ENCODE measurements at places on chromosomes 12 and 14.

DNA sequence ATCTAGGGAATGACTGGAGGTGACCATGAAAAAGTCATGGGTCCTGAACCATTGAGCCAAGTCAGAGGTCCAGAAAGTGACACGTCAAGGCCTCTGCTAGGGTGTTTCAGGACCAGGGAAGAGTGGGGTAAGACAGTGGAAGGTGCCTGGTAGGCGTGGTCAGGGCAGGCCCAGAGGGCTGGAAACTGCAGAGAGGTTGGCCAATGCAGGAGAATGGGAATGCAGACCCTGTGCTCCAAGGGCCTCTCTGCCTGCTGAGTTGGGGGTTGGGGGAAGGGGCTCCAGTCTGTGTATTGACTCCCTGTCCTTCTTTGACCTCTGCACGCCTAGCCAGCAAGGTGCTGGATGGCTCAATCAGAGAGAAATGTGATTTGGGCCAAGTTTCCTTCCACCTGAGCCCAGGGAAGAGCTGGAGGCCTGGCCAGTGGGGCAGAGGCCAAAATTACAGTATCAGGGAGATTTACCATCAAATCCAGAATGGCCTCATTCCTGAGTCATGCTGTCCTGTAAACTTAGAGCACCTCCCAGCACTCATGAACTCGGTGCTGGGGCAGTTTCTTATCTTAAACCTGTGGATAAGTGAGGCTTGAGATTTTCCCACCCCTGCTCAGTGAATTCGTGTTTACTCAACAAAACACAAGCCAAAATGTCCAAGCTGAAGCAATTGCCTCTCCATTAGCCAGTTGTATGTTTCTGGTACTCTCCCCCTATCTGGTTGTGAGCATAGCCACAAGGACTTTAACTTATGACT is 24.4 kb downstream of the IRF2BPL start:
- DNase-seq: peak; percentile 43

DNA sequence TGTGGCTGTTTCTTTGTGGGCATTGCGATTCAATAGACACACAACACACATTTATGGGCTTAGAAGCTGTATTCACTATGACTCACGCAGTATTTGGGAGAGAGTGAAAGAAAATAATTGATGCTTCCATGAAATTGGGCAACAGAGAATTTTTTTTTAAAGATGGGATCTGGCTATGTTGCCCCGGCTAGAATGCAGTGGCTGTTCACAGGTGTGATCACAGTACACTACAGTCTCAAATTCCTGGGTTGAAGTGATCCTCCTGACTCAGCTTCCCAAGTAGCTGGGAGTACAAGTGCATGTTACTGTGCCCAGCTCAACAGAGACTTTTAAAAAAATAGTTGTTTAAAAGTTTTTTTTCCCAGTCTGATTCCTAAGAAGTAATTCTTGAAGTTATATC is 146.3 kb downstream of the APAF1 start:
- no peak for DNase-seq

DNA sequence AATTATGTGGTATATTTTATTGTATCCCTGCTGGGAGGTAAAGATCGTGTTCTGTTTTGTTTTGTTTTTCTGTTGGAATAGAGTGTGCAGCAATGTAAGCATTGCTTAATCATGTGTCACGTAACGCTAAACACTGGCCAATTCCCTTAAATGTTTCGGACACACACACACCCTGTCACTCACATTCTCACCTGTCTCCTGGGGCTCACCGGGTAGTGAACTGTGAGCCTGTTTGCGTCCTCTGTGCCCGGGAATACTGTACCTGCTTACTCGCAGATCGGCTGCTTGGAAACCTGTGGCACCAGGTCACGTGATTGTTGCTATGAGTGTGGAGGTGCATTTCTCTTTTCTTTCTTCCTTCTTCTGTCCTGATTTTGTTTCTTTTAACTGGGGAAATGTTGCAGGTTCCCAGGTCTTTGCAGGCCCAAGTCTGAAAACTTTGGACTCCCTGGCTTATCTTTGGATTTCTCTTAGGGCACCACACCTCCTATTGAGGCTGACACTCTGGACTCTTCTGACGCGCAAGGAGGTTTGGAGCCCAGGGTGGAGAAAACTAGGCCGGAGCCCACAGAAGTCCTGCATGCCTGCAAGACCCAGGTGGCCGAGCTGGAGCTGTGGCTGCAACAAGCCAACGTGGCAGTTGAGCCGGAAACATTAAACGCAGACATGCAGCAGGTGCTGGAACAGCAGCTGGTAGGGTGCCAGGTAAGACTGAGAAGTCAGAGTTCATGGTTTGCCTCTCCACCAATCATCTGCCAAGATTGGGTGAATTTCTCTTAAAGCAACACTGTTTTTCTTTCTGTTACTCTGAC is 181.1 kb downstream of the ESR2 start:
- DNase-seq: peak; percentile 68

DNA sequence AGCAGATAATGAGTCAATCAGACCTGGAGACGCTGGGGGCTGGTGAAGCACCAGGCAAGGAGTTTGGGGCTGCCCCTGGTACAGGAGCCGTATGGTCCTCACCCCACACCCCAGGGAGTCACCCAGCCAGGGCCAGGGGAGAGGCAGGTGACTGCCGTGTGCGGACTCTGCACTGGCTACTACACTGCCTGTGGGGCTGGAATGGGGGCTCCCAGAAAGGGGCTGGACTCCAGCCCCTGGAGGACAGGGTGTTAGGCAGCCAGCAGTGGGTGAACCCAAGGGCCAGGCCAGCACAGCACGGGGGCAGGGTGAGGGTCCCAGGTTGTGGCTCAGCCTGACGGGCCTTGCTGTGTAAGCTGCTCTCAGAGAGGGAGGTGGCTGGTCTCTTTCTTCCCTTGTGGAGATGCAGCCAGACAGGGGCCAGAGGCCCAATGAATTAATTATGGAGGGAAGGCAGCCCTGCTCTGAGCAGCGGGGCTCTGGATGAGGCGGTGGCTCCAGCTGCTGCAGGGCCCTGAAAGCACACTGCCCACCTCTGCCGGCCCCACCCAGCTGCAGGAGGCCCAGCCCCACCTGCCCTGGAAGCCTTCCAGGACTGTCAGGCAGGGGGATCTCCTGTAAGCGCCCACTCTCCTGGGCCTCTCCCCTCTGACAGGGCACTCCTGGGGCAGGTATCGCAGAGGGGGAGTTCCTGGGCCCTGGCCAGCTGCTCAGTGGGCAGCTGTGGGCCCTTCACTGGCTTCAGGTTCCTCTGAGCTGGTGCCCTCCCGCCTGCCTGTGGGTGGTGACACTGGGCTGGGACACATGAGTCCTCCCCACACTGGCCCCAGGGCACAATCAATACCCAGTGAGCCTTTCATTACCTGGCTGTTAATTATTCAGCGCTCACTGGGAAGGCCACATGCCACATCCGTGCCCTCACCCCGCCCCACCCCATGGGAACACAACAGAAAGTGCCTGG is 142.5 kb upstream of the C14orf180 start:
- peak; percentile 32 for DNase-seq

DNA sequence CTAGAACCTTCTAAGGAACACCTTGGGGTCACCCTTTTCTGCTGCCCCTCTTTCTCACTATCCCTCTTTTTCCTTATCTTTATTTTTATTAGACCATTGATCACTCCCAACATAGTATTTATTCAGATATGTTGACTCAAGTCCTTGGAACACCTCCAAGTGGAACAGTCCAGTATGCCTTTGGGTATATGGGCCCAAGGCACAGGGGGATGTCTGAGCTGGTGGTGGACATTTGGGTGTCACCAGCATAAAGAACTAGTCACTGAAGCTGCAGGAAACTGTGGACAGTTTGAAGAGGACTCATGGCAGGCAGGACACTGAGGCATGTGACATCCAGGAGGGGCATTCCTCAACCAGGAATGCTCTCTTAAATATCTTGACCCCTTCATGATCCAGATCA is 105.6 kb downstream of the VEZT start:
- DNase-seq: no peak

GRCh38 chr12:131963381-131963780 is 13.6 kb downstream of the EP400 start:
- DNase-seq: no peak

GRCh38 chr14:91009501-91010152 is 50.8 kb downstream of the RPS6KA5 start:
- no peak for DNase-seq

- no peak for DNase-seq
Measured at GRCh38 chr12:45670346-45671065, 59.0 kb upstream of the ARID2 start.

DNA sequence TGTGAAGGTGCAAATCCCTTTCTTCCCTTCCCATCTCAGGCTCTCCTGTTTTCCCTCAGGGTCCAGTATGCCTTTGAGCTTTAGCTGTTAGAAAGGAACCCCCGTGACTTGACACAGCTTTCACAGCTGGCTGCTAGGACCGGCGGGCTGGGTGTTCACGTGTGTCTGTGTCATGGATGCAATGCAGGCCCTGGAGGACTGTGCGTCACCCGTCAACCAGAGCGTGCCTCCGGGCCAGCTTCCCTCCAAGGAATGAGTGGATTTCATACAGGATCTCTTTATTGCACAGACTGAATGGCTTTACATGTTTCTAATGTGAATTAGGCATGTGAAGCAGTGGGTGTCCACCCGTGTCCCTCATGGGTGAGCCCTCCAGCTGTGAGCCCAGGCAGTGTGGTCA is 77.4 kb downstream of the AACS start:
- no peak for DNase-seq

DNA sequence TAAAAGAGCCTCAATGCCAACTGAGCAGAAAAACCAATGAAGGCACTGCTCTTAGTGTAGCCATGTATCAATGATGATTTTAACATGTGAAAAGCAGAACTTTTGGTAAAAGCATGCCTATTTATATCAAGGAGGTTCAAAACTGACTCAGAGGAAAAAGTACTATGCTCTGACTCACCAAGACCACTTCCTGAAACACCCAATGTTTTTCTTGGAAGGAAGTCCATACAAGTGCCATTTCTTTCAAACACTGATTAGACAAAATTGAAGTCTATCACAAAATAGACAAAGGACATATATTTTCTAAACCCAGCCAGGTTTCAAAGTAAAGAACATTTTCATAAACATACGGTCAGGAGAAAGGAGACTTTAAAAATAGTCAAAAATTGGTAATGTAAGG is 88.6 kb downstream of the EPS8 start:
- DNase-seq: peak; percentile 90

DNA sequence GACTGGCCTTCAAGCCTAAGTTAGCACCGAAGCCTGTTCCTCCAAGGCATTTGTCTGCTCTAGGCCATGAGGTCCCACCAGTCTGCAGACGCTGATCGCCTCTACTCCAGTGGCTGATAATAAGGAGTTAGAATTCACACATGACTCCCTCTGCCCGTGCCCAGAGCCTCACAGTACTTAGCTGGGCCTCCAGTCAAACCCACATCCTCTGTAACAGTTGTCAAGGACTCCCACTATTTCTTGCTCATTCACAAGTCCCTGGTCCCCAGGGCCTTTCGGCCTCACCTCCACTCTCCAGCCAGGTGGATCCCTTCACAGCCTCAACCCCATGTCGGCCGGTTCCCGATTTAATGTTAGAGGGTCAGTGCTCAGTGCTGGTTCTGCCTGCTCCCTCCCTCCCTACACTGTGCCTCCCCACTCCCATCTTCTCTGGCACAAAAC is 6.3 kb upstream of the KRT5 start:
- no peak for DNase-seq

DNA sequence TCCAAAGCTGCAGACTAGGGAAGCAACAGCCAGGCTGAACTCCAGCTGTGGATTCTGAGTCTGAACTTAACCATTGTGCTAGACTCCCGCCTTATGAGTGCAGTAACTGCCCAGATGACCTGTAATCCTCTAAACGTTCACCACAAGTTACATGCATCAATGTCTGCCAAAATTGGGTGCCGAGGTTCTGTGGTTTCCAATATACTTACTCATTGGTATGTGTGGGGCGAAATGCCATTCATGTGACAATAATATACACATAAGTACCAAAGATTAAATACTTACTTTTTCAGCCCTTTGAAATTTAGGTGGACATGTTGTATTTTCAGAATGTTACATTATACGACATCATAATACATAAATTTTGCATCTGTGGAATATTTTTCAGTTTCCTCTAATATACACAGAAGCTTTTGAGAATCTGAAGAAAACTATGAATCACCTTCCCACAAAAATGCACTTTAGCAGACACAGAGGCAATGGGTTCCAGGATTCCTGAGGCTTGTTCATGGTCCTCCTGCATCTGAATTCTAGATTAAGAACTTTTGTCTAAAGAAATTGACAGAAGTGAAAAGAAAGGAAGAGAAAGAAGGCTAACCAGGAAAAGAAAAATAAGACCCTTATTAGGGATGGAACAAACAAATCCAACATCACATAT is 31.7 kb downstream of the GRIP1 start:
- DNase-seq: peak; percentile 97

- no peak for DNase-seq
Measured at GRCh38 chr12:128276471-128276870, 9.5 kb downstream of the TMEM132C start.

- DNase-seq: no peak
Measured at GRCh38 chr12:57740656-57741412, 2.3 kb upstream of the AGAP2 start.

DNA sequence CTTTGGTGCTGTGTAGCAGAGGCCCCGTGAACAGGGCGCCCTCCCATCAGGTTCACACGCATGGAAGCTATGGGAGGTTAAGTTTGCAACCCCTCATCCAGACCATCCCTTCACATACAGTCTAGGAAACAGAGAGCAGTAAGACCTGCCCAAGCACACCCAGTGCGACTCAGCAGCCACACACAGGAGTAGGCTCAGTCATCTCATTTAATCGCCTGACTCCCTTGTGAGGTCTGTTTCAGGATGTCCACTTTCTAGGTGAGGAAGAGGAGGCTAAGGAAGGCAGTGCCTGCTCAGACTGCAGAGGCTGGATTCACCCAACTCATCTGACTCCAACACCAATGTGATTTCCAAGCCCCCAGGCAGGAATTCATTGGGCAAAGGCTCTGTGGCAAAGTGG is 11.9 kb downstream of the BDKRB1 start:
- peak; percentile 62 for DNase-seq

DNA sequence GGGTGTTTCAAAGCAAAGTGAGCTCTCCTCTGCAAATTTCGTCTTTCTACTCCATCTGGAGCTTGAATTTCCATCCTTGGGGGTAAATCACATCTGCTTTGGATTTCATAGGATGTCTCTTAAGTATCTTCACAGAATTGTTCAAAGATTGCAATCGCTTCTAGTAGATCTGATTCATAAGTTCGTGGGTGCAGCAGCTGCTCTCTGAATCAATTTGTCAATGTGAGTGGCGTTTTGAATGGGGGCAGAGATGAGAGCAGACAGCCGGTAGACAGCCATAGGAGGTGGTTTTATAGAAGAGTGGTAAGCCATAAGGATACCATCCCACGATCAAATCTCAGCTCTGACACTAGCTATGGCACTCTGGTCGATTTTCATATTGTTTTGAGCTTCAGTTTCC is 146.0 kb upstream of the RPH3A start:
- DNase-seq: no peak

GRCh38 chr12:6199531-6200255 is 507 bp upstream of the CD9 start:
- no peak for DNase-seq

DNA sequence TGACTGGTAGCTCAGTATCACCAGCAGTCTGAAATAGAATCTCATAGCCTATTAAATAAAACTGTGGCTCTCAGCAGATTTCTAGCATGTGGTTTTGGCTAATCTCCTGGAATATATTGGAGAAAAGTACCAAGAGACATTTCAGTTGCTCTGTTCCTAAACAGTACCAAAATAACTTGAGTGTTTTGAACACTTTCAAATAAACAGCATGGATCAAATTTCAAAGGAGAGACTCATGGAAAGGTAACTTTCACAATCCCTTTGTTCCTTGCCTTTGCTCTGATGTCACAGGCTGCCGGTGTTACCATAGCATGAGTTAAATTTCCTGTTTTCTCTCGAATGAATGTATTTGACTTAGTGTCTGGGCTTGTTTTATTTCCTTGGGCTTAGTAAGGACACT is 3.4 kb downstream of the ARG2 start:
- peak; percentile 43 for DNase-seq

- DNase-seq: no peak
Measured at GRCh38 chr14:73305499-73305898, 68.2 kb downstream of the PAPLN start.

Data from kidney tubule cell (primary cell).